ENCODE measurements at places on chromosomes 6 and 20.

DNA sequence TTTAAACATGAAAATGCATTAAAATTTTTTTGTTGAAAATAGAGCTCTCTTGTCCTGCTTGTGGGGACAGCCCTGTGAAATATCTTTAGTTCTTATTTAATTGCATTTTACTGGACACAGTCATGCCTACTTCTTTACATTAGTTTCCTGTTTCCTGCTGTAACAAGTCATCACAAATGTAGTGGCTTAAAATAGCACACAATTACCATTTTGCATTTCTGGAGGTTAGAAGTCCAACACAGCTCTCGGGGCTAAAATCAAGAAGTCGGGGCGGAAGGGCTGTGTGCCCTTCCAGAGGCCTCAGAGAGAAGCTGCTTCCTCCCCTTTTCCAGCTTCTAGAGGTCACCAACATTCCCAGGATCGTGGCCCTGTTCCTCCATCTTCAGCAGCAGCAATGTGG is 29.4 kb downstream of the PNLDC1 start:
- no peak for DNase-seq

GRCh38 chr6:49576618-49577017 is 26.1 kb downstream of the C6orf141 start:
- DNase-seq: no peak

- no peak for DNase-seq
These were observed 52.2 kb downstream of the ADGB start for GRCh38 chr6:146650799-146651481.

DNA sequence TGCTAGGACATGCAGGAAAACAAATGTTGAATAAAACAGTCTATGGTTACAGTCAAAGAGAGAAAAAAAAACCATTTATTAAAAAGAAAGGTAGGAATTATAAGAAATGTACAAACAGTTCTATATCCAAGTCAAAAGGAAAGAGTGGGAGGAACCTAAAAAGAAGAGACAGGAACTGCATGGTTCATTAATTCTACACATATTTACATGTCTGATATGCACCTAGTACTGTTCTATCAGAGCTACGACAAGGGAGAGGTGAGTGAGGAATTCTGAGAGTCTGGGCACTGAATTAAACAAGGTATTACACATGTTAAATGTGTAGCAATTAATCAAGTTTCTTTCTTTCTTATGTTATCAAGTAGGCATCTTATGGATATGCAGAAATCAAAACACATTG is 41.9 kb downstream of the SYCP2 start:
- no peak for DNase-seq

- DNase-seq: no peak
These were observed 203.3 kb downstream of the BCAS1 start for GRCh38 chr20:53866794-53867740.

GRCh38 chr6:168919470-168920179 is 334.0 kb downstream of the THBS2 start:
- no peak for DNase-seq

DNA sequence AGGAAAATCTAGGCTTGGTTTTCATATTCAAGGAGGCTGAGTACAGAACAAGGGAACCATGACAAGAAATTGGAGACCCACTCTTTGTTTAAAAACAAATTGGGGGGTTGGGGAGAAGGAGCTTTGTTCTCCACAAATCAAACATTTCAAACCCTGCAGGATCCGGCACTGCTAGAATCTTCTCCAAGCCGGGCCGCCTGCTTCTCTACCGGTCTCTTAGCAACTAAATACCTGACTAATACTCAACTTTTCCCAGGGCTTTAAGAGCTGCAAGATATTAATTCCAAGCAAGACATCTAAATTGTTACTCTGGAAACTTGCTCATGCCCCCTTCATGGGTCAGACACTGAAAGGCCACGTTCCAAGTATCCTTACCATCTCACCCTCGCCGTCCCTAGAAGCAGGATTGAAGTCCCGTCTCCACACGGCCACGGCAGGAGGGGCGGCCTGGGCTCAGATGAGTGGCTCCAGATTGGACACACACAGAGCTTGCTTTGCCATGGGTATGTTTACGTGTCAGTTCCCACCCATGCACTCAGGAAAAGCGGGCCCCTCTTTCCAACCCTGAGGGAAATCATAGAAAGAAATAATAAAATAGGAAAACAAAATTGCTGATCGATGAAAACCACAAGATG is 126.4 kb upstream of the CDH4 start:
- DNase-seq: no peak

DNA sequence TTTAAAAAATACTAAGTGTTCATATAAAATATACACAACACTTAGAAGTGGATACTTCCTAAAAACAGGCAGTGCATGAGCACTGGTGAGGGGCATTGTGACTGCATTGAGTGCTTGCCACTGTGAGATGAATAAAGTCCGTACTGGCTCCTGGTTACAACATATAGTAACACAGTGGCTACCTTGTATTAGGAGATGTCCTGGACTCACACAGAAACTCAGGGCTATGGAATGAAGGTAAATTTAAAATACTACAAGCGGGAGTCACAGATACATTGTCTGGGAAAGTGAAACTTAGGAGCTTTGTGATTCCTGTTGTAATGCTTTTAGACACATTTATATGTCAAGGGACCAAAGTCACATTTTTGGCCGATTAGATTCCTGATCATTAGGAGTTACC is 36.5 kb upstream of the HLA-G start:
- DNase-seq: no peak

DNA sequence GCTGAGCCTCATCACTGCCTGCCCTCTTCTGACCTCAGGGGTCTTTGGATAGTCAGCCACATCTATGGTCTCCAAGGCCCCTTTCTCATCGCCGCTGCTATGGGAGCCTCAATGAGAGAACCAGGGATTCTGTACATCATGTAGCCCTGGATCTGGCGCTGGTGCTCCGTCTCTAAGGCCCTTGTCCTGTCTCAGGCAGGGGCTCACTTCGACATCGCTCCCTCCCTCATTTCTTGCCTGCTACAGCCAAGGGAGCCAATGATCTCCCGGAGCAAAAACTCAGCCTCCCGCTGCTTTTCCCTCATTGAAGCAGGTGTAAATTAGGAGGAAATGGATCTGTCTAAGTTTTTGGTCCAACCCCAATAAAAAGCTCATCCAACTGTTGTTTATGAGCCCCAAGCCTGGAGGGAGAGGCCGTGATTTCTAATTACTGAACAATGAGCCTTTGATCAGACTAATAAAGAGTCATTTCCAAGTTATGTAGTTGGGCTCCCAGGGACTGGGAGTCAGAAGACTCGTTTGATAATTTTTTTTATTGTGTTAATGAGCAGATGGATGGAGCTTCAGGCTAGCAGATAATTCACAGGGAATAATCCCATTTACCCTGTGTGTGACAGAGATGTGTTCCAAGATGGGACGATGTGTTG is 30.9 kb downstream of the LBP start:
- DNase-seq: no peak

Measured in left colon (tissue), 2 donors.